ENCODE measurements at places on chromosomes 12 and 14.
A peak's percentile ranks its signal among the peaks of the same experiment; 100 is the strongest.

DNA sequence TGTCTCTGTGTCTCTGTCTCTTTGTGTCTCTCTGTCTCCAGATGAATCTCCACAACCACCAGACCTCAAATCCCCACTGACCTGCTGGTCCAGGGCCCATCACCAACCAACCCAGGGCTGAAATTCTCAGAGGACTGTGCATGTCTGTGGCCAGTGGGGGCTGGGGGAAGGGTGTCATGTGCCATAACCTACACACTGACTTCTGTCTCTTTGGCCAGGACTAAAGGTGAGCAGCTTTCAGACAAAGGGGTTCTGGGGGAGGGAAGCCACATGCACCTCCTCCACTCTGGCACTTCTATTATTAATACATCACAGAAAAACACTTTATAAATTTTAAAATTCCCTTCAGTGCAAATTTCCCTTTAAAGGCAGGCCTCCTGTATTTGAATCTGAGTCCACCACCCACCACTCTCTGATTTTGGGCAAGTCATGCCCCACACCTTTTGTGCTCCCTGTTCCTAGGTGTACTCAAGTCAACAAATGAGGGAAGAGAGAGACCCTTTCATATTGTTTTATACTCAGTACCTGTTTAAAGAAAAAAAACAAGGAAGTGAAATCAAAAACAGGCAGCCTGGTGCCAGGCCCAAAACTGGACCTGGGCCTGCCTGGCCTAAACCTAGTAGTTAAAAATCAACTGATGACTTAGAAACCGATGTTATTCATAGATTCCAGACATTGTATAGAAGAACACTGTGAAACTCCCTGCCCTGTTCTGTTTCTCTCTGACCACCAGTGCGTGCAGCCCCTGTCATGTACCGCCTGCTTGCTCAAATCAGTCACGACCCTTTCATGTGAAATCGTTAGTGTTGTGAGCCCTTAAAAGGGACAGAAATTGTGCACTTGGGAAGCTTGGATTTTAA, 80.2 kb downstream of the TUNAR start:
- DNase-seq: no peak

DNA sequence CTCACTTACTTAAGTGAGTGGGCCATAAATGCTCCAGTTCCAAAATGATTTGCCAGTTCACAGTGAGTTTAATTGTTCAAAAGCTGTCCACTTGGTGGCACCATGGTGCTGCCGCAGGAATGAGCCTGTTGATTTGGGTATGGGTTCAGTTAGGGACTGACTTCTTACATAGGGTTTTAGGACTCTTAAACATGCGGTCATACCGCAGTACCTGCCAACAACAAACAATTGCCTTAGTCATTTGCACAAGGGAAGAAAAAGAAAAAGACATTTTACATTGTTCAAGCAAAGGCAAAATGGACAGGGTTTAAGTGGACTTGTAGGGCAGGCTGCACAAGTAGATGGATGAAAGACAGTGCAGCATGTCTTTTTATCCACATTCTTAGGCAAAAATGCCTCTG, 80.0 kb upstream of the DBX2 start:
- DNase-seq: peak; percentile 30

- DNase-seq: no peak
Observed at GRCh38 chr12:14893506-14894250, 8.0 kb upstream of the MGP start.

- no peak for DNase-seq
Observed at GRCh38 chr14:55889124-55889523, 229.1 kb upstream of the PELI2 start.

GRCh38 chr12:124683152-124684124, 116.0 kb upstream of the NCOR2 start:
- DNase-seq: no peak

DNA sequence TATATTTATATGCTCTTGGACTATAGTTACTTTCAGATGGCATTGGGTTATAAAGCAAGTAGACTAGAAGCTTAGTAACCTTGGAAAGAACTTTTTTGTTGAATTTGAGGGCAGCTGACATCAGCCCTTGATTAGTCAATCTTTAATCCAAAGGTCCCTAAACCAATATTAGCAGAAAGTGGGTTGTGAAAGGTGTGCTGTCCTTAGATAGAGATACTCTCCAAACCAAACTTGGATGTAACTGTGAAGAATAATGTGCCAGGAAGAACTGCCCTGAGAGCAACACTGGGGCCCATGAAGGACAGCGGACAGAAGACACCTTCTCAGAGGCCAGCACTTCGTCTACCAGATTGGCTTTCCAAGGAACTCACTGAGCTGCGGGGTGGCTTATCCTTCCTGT, 10.6 kb downstream of the CD163 start:
- no peak for DNase-seq

GRCh38 chr12:23585782-23586163, 363.7 kb downstream of the SOX5 start:
- DNase-seq: no peak

GRCh38 chr12:107372229-107372658, 278.9 kb upstream of the CRY1 start:
- no peak for DNase-seq

DNA sequence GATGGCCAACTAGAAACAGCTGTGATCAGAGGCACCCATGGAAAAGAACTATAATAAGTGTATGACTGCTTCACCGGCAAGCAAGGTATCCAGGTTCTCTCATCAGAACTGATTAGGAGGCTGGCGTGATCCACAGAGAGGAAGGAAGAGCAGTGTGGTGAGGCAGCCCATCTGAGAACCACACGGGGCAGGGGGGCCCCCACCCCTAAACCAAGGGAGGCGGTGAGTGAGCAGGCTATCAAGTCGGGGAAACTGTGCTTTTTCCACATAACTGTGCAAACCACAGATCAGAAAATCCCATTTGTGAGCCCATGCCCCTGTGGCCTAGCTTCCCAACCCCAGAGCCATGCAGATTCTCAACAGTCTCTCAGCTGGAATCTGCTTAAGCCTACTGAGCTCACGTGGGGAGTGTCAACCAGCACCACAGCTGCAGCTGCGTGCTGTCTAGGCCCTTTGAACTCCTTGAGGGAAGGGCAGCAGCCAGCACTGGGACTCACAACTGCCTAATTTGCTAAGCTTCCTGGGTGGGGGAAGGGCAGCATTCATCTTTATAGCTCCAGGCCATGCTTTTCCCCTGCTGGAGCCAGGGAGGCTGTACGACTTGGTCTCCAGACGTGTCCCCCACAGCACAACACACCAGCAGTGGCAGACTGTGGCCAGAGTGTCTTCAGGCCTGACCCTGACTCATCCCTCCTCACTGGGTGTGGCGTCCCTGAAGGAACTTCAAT, 444.4 kb upstream of the ATP2B1 start:
- no peak for DNase-seq

GRCh38 chr12:102498471-102498870, 18.1 kb upstream of the IGF1 start:
- DNase-seq: no peak

GRCh38 chr12:64122154-64122553, 99.9 kb downstream of the KICS2 start:
- no peak for DNase-seq

GRCh38 chr12:107400686-107401447, 284.7 kb upstream of the PWP1 start:
- DNase-seq: no peak

DNA sequence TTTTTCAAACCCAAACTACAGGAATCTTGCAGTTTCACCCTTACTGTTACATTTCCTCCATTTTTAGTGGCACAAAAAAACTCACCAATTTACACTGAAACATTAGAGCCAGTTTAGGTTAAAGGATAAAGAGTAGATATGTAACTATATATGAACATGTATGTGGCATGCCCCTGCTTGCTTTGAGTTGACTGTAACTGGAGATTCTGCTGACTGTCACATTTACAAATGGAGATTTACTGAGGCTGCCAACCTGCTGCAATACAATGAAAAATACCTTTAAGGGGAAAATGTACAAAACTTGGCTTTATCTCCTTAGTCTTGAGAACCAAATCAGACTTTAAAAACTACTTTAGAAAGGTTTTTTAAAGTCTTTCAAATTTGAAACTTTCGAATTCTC, 28.3 kb downstream of the STON2 start:
- DNase-seq: no peak

DNA sequence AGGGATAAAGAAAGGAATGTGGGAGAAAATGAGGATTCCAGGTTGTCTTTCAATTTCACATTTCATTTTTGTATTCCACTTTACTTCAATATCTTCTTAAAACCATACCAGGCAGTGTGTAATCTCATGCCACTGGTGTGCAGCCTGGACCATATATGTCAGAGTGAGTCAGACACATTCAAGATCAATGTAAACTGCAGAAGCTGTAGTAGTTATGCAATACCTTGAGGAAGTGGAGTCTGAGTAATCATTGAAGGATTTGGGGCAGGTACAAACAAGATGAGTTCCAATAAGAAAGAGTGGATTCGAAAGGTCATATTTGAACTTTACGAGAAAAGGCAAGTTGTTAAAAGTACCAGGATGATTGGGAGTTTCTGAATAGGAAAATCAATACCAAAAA, 14.1 kb downstream of the PLCZ1 start:
- DNase-seq: no peak

- no peak for DNase-seq
Observed at GRCh38 chr12:27076928-27077327, 5.5 kb downstream of the C12orf71 start.

- DNase-seq: no peak
Observed at GRCh38 chr12:109510196-109510595, 32.8 kb downstream of the UBE3B start.

- DNase-seq: no peak
Observed at GRCh38 chr12:123101526-123101925, 49.4 kb downstream of the PITPNM2 start.

DNA sequence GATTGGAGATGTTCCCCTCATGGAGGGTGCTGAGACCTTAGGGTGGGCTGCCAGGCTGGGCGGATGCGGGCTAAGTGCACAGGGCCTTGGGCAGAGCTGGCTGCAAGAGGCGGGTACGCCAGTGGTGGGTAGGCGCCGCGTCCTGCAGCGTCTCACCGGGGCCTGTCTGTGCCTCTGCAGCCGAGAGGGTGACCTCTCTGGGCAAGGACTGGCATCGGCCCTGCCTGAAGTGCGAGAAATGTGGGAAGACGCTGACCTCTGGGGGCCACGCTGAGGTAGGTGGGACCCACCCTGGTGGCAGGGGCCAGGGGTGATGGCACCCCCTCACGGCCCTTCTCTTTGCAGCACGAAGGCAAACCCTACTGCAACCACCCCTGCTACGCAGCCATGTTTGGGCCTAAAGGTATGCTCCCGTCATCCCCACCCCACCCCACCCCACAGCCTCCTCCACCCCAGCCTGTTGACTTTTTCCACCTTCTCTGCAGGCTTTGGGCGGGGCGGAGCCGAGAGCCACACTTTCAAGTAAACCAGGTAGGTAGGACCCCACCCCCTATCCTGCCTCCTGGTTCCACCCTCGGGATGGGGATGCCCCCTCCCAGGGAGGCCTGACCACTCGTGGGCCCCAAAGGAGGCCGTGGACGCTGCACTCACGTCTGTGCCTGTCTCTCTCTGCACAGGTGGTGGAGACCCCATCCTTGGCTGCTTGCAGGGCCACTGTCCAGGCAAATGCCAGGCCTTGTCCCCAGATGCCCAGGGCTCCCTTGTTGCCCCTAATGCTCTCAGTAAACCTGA, 1.5 kb downstream of the CRIP1 start:
- DNase-seq: no peak

DNA sequence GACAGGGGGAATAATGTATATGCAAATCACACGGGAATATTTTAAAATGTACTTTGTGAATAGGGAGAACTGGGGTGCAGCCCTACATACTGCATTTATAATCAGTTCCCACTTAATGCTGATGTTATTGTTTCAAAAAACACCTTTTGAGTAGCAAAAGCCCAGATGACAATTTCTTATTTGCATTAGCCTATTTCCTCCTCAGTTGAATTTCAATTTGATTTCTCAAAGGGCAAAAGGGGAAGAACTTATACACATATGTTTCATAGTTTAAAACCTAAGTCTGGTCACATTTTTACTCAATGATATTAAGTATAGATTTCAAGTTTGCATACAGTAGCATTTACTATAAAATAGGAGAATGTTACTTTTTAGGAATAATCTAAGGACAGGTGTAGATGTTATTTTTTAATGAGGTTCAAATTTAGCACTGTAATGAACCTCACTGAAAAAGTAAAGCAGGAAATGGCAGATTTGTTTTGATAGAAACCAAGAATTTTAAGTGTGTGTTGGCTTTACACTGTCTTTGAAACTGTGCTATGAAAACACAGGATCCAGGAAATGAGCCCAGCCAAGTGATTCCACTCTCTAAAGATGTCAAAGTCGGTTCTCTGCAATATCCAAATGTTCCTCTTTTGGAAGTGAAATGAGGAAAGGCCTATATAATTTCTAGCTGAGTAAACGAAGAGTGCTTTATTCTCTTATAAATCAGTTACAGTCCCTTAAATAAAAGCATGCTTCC, 367.4 kb downstream of the BTG1 start:
- DNase-seq: peak; percentile 5

DNA sequence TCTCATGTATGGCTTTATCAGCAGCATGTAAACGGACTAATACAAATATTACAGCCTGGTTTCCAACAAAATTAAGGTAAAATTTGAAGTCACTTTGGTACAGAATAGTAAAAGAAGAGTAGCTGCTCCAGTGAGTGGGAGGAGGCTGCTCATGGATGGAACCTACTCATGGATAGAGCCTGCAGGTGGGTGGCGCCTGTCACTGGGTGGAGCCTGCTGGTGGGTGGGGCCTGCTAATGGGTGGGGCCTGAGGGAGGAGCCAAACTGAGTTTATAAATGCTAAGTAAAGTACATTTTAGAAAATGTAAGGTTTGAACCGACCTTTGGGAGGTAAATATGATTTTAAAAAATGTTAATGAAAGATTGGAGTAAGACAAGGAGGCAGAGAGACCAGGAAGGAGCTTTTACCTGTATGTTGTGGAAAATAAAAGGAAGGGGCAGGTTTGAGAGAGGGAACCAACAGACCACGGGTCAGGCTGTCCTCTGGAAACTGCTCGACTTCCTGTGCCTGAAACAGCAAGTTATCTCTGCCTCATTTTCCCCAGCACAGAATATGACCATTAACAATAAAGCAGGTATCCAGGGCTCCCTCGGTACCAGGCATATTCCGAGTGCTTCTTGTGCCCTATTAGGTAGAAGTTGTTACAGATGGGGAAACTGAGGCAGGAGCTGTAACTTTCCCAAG, 55.9 kb upstream of the SEL1L start:
- DNase-seq: peak; percentile 4

DNA sequence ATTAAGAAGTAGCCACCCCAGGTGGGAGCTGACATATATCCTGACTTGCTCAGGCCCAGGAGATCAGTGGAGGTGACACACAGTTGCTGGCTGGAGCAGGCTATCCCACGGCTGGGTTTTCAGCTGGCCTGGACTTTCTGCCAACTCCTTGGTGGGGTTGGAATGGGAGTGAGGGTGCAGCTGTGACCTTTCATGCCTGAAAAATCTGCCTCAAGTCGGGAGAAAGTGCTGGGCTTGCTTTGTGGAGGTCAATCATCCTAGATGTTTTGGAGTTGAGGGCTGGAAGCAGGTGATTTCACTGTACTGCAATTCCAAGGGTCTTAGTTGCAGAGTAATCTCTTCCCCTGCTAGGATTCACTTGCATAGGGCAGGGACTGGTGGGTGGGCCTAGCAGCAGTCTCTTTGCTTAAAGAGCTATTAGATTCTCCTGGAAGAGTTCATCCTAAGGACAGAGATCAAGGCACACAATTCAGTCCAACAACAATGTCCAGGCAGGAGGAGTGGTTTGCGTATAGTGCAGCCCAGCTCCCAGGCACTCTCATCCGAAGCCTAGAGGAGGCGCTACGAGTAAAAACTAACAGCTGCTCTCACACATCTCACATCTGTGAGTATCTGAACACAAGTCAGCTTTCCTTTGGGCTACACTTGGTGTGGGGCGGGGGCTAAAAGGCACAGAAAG, 98.1 kb downstream of the GAS2L3 start:
- no peak for DNase-seq

All from germinal center (tissue), 1 donor.